ENCODE measurements at places on chromosomes 5 and 9. TPM values are rescaled to one million over a fixed set of nuclear protein-coding genes. Genes with fewer than 3 reads are reported as not detected.

GRCh38 chr5:172715421-172715780 lies 55.6 kb downstream of the DUSP1 start:
- peak overlapping the region; percentile 66 for H3K27ac ChIP-seq
- DNase-seq = no peak
- H3K4me1 ChIP-seq = peaks cover 52% of the 10 kb centered on the region
- peak overlapping the region; percentile 15 for H3K4me3 ChIP-seq
- H3K36me3 ChIP-seq = no peaks in the 10 kb centered on the region

GRCh38 chr5:82784521-82784920 lies 292.7 kb downstream of the TMEM167A start:
- H3K4me3 ChIP-seq = no peak overlapping the region
- H3K27ac ChIP-seq = no peak overlapping the region
- H3K27me3 ChIP-seq = no peaks in the 10 kb centered on the region
- peaks cover 13% of the 10 kb centered on the region for H3K4me1 ChIP-seq

Gene PCDHGA1
- total RNA-seq = 0.31 TPM

GRCh38 chr5:171848486-171848885 lies 62.9 kb downstream of the SMIM23 start:
- H3K27me3 ChIP-seq = no peaks in the 10 kb centered on the region
- H3K27ac ChIP-seq = no peak overlapping the region
- no peaks in the 10 kb centered on the region for H3K4me1 ChIP-seq
- no peaks in the 10 kb centered on the region for H3K36me3 ChIP-seq
- no peak for DNase-seq

DNA sequence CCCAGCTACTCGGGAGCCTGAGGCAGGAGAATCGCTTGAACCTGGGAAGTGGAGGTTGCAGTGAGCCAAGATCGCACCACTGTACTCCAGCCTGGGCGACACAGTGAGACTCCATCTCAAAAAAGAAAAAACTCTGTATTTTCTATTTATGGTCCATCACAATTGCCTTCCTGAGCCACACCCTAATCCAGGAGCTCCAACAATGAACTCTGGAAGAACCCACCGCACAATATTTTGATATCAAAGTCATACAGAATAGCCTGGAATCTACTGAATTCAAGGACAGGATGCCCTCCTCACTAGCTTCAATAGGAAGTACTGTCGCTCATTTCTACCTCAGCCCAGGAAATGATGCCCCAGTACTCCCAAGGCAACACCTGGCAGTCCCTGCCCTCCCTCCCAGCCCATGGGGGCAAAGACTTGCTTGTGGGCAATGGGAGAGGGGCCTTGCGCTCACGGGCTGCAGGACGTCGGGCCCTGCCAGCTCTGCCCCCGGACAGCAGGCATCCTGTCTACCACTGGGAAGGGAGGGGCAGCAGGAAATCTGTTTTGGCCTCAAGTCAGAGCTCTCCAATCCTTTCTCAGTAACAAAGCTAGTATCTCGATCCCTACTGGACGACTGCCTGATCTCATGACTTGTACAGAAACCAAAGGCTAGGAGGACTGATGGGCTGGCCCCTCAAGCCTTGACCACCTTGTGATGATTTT lies 19.7 kb downstream of the UBAC1 start:
- no peak for DNase-seq
- H3K4me1 ChIP-seq = no peaks in the 10 kb centered on the region
- H3K36me3 ChIP-seq = peaks cover 13% of the 10 kb centered on the region

Gene HTR1A
- total RNA-seq = not detected

GRCh38 chr5:137858223-137858916 lies 9.3 kb upstream of the MYOT start:
- H3K4me1 ChIP-seq = no peaks in the 10 kb centered on the region
- no peak for DNase-seq
- no peak overlapping the region for H3K4me3 ChIP-seq
- no peak overlapping the region for H3K27ac ChIP-seq
- no peaks in the 10 kb centered on the region for H3K27me3 ChIP-seq

Gene CERT1
- 12.7 TPM for total RNA-seq

DNA sequence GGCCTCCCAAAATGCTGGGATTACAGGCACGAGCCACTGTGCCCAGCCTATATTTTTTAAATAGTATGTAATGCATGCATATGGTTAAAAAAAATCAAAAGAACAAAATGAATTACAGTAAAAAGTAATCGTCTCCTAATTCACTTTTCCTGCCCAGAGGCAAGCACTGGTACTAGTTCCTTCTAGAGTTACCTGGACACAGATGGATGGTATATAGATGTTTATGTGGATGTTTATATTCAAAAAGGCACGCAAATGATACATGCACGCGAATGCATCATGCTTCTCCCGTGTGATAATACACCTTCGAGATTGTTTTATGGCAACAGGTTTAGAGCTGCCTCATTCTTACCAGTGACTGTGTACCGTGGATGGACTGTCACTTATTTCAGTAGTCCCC lies 21.4 kb downstream of the ABL1 start:
- no peak overlapping the region for H3K4me3 ChIP-seq
- no peaks in the 10 kb centered on the region for H3K27me3 ChIP-seq
- H3K27ac ChIP-seq = no peak overlapping the region
- no peaks in the 10 kb centered on the region for H3K4me1 ChIP-seq
- H3K36me3 ChIP-seq = peaks cover 22% of the 10 kb centered on the region
- no peak for DNase-seq

GRCh38 chr5:136005476-136005875 lies 23.3 kb upstream of the TGFBI start:
- no peak overlapping the region for H3K27ac ChIP-seq
- H3K36me3 ChIP-seq = no peaks in the 10 kb centered on the region
- H3K4me1 ChIP-seq = peaks cover 45% of the 10 kb centered on the region
- H3K4me3 ChIP-seq = no peak overlapping the region
- DNase-seq = no peak

Measured in HepG2 (cell line).